Endothelial cell of umbilical vein (primary cell): ENCODE measurements at places on chromosomes 5 and 9. TPM values are rescaled to one million over a fixed set of nuclear protein-coding genes. Genes with fewer than 3 reads are reported as not detected.

- no peak for DNase-seq
These were observed 79.6 kb upstream of the SLCO6A1 start for GRCh38 chr5:102578362-102578761.

Gene RNF180
- total RNA-seq = 3.4 and 5.6 TPM in 2 replicates

DNA sequence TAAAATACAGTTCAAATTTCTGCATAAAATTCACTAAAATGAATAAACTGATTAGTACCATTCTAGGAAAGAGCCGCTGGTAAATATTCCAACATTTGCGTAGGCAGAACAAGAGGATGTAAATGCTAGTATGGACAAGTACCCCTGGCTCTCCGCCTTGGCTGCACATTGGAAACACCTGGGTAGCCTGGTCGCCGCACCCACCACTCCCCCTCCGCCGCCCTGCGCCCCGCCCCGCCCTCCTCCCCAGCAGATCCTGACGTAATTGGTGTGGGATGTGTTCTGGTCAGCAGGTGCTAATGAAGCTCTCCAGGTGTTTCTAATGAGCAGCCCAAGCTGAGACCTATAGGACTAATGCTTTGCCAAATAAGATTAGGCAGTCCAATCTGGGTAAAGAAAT, 225.7 kb downstream of the FRMD3 start:
- no peak for DNase-seq

- DNase-seq = no peak
These were observed 68.0 kb upstream of the C6 start for GRCh38 chr5:41281215-41281810.

Gene IFNA2
- not detected in 2 replicates for total RNA-seq

GRCh38 chr5:94248175-94248875, 370.1 kb downstream of the KIAA0825 start:
- DNase-seq = no peak

GRCh38 chr9:122975196-122975595, 34.4 kb downstream of the RABGAP1 start:
- peak; percentile 81 for DNase-seq

DNA sequence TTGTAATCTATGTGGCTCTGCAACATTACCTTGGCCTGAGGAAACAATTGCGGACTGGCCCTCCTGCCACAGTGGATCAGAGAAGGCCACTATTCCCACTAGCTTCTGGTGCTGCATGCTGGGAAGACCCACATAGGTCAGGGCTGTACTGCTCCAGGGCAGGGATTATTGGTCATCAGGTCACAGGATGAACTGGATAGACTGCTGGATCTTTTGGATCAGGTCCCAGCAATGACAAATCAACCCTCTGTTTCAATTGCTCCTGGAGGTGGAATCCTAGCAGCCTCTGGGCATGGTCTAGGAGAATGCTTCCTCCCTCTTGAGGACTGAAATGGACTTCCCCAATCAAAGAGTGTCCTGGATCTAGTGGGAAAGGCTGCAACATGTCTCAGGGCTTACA, 66.7 kb upstream of the PHF24 start:
- no peak for DNase-seq

- peak; percentile 74 for DNase-seq
These were observed 182.3 kb upstream of the MAP1B start for GRCh38 chr5:71924980-71925379.

DNA sequence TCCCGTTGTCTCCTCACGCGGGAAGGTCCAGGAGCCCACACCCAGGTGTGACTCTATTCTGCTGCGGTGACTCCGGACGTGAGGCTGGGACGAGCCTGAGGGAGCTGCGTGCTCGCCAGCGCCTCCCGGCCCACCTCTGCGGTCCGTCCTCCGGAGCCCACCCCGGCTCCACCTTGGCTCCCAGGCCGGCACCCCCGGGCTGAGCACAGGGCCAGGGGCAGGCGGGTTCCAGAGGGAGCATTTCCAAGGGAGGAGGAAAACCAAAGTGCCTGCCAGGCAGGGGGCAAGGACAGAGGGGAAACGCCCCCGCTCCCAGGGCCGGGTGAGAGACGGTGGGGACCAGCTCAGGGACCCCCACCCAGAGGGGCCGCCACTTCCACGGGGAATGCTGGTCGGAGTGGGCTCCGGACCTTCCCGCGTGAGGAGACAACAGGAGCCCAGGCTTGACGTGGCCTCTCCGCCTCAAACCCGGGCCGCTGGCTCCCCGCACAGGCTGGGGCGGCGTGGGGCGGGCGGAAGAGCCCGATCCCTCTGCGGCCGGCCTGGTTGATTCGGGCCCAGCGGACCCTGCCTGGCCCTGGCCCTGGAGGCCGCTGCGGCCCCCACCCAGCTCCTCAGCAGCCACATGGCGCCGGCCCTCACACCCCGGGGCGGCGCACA, 26.0 kb downstream of the IRX4 start:
- DNase-seq = no peak

- DNase-seq = peak; percentile 68
These were observed 281.8 kb downstream of the AOPEP start for GRCh38 chr9:95008151-95008771.

- DNase-seq = no peak
These were observed 315.3 kb upstream of the RPS23 start for GRCh38 chr5:82593481-82593880.

- no peak for DNase-seq
These were observed 88.0 kb downstream of the PLPP1 start for GRCh38 chr5:55446640-55447351.

- no peak for DNase-seq
These were observed 21.9 kb upstream of the KCNMB1 start for GRCh38 chr5:170411100-170411499.

Gene DND1
- total RNA-seq = 1.1 TPM in 2 replicates

GRCh38 chr5:160327818-160328217, 15.5 kb upstream of the CCNJL start:
- no peak for DNase-seq

Gene PDE8B
- total RNA-seq = not detected in 2 replicates

GRCh38 chr5:148509893-148510292, 126.1 kb downstream of the FBXO38 start:
- DNase-seq = no peak

Gene EGFL7
- total RNA-seq = 1,042 and 1,043 TPM in 2 replicates

Gene SNAPC4
- 14.7 and 17.5 TPM in 2 replicates for total RNA-seq

Gene HMMR
- 26.0 and 31.0 TPM in 2 replicates for total RNA-seq

GRCh38 chr5:119327018-119327417, 28.8 kb upstream of the TNFAIP8 start:
- no peak for DNase-seq

- DNase-seq = no peak
These were observed 183.3 kb downstream of the SEMA5A start for GRCh38 chr5:9362600-9362999.

- DNase-seq = no peak
These were observed 72.7 kb upstream of the HSPA9 start for GRCh38 chr5:138647794-138648410.

GRCh38 chr5:15680455-15680854, 180.5 kb downstream of the FBXL7 start:
- DNase-seq = no peak

- DNase-seq = no peak
These were observed 215.6 kb upstream of the ADAMTS16 start for GRCh38 chr5:4924577-4924976.

DNA sequence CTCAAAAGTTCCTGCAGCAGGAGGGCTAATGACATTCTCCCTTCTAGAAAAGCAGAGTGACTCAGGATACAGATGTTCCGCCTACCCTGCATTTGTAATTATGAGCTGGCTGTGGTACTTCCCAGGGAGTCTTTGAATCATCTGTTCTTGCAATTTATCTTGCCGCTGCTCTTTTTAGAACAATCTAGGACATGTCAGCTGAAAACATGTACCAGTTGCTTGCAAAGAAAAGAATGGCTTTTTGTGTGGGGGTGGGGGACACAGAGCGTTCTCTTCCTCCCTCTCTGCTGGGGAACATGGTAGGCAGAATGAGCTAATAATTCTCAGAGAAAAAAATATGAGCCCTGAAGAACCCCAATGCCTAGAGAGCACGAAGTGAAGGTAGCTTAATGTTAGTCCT, 51.7 kb upstream of the TUT7 start:
- DNase-seq = no peak

Gene PRUNE2
- 8.3 and 21.7 TPM in 2 replicates for total RNA-seq

Gene INSL6
- total RNA-seq = not detected in 2 replicates

Gene MIGA2
- total RNA-seq = 28.0 and 29.5 TPM in 2 replicates

GRCh38 chr9:4936823-4937222, 48.2 kb upstream of the JAK2 start:
- no peak for DNase-seq
